ENCODE measurements at places on chromosomes 7 and 10.

DNA sequence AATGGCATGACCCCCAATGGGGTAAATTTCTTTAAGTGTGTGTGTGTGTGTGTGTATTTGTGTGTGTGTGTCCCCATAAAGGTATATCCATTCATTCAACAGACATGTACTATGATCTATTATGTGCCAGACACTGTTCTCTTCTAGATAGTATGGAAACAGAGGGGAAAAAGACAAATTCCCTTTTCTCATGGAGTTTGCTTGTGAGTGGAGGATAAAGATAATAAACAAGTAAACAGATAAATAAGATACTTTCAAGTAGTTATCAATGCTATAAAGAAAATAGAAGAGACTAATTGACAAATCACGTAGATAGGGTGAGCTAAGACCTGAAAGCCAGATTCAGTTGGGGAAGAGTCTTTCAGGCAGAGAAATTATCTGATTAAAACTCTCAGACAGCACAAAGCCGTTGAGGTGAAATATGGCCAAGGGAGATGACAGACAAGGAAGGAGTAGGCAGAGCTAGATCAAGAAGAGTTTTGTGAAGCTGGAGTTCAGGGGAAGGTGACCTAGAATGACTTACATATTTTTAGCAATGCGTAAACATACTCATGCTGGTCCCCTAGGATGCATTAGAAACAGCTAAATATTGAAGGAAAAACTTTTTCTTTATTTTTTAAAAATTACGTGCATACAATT lies 45.2 kb upstream of the DMTF1 start:
- DNase-seq = no peak

DNA sequence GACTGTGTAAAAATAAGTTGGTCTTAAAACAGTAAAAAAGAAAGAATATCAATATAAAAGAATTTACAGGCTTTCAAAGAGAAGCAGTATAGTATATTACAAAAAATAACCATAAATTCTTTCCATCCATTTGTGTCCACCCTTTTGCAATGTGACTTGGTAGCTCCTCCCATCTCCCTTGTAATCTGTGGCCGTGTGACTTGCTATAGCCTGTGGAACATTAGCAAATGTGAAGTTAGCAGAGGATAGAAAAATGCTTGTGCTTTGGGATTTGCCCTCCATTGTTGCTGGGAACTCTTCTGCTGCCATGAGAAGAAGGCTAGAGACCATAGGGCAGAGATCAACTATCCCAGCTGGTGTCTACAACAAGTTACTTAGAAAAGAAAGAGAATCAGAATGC lies 30.2 kb downstream of the KLHL7 start:
- DNase-seq = no peak

GRCh38 chr7:2433713-2434550 lies 30.5 kb downstream of the CHST12 start:
- no peak for DNase-seq

DNA sequence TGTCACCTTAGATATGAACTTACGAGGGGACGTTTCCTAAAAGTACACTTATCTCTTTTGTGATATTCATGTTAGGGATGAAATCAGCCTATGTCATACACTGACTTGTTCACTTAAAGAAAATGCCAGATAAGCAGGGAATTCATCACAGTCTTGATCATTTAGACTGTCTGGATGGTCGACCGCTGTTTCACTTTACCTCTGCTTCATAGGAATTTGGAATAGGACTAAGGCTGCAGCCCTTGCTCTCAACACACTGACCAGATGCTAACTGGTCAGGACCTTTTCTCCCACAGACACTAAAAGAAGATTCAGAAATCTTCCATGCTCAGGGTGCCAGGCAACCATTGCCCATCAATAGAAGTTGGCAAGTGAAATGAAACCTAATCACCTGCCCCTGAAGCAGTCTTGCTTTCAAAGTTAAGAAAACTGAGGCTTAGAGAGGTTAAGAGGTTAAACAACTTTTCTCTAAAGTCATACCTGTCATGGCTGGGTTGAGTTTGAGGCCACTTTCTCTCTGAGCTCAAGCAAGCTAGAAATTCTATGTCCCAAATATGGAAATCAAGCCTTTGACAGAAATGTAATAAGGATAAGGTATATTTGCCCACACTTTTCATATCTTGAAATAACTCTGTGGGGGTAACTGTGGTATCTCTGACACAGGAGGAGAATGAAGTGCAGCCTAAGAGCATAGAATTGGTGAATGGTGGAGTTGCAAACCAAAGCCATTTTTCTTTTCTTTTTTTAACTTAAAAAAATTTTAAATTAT lies 77.1 kb downstream of the MAP3K8 start:
- no peak for DNase-seq

- peak; percentile 84 for DNase-seq
Measured at GRCh38 chr10:122494833-122495232, 33.5 kb downstream of the HTRA1 start.

DNA sequence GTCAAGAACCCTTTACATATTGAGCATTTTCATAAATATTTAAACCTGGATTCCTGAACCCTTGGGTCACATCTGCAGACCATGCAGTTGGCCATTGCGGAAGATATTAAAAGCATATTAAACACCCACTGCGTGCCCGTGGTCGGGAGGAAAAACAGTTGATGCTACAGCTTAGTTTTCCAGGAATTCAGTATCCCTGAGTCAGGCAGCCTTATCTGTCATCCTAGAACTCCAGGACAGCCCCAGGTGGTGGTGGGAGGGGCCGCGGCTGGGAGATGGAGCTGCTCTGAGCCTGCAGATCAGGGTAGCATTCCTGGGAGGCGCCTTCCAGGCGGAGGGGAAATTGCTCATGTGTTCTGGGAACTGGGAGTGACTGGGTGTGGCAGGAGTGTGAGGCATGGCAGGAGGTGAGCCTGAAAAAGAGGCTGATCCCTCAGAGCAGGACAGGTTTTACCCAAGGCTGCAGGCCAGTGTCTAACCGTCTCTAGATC lies 222.9 kb upstream of the SH2B2 start:
- DNase-seq = no peak

DNA sequence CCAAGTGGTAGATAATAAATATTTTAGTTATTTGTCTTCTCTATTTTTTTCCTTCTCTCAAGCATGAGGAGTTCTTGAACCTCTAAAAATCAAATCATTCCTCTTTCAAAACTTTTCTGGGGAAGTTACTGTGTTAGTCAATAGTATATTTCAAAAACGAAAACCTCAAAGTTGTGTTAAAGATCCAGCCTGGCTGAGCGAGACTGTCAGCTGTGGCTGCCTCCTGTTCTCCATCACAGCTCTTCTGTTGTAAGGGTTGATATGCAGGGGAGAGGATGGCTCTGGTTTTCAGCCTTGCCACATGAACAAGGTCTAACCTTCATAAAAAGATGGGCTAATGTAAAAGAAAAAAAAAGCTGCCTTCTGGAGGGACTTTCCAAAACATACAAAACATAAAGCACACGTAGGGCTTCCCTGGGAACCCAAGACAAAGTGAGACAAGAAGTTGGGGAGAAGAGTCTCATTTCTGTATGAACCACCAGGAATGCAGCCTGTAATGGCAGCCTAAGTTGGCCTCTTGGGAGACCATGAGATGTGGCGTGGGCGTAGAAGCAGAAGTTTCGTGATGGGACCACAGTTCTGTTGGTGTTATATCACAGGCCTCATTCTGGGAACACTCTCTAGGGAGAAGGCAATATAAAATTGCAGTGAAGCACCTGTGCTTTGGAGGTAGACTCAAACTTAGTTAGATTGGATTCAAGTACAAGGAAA lies 77.9 kb upstream of the FHIP2A start:
- DNase-seq = no peak

- no peak for DNase-seq
Measured at GRCh38 chr10:24952143-24952706, at the start of gene PRTFDC1. TSS of gene PRTFDC1 (minus strand) at chr10:24952606. CDS start at chr10:24952575, 31 bp downstream.

GRCh38 chr7:91193141-91193540 lies 71.1 kb upstream of the FZD1 start:
- DNase-seq = no peak

DNA sequence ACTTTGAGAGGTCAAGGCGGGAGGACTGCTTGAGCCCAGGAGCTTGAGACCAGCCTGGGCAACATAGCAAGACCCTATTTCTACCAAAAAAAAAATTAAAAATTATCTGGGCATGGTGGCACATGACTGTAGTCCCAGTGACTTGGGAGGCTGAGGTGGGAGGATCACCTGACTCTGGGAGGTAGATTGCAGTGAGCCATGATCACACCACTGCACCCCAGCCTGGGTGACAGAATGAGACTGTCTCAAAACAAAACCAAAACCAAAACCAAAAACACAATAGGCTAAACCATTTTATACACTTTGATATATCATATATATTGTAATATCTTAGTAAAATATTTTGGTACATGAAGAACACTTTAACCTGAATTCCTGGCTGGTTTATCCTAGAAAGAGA lies 101.6 kb downstream of the RAPGEF5 start:
- DNase-seq = no peak

DNA sequence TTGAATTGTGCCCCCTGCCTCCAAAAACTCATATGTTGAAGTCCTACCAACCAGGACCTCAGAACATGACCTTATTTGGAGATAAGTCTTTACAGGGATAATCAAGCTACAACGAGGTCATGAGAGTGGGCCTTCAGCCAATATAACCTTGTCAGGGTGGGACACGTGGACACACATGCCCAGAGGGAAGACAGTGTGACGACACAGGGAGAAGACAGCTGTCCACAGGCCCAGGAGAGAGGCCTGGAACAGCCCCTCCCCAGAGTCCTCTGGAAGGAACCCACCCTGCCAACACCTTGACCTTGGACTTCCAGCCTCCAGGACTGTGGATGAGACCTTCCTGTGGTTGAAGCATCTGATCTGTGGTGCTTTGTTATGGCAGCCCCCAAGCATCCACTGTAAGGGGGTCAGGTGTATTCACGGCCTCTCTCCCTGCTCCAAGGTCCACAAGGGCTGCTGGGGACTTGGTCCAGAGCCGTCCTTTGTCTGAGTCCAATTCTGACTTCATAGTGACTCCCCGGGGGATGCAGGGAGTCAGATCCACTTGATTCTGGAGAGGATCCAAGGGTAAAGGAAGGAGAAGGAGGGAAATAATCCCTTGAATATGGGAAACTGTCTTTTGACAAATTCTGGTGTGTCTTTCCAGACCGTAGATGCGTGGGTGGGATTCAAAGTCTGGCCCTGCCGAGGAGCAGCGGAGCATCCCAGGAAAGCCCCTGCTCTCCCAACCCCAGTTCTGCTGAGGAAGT lies 7.0 kb downstream of the CALML3 start:
- DNase-seq = no peak

DNA sequence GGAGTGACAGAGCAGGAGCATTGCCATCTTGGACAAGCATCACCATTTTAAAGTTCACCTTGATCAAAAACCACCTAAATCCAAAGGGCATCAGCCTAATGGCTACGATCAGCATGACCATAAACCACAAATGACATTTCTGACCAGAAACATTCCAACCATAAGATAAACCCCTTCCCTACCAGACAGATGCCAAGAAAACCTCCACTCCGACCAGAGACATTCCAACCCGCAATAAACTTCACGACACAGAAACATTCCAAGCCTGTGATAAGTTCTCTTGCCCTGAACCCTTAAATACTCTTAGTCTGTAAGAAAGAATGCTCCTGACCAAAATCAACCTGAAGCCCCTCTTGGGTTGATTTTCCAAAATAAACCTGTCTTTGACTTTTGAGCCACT lies 606.9 kb downstream of the POM121L12 start:
- no peak for DNase-seq

GRCh38 chr10:23094786-23095403 lies 484 bp upstream of the MSRB2 start:
- DNase-seq = no peak

DNA sequence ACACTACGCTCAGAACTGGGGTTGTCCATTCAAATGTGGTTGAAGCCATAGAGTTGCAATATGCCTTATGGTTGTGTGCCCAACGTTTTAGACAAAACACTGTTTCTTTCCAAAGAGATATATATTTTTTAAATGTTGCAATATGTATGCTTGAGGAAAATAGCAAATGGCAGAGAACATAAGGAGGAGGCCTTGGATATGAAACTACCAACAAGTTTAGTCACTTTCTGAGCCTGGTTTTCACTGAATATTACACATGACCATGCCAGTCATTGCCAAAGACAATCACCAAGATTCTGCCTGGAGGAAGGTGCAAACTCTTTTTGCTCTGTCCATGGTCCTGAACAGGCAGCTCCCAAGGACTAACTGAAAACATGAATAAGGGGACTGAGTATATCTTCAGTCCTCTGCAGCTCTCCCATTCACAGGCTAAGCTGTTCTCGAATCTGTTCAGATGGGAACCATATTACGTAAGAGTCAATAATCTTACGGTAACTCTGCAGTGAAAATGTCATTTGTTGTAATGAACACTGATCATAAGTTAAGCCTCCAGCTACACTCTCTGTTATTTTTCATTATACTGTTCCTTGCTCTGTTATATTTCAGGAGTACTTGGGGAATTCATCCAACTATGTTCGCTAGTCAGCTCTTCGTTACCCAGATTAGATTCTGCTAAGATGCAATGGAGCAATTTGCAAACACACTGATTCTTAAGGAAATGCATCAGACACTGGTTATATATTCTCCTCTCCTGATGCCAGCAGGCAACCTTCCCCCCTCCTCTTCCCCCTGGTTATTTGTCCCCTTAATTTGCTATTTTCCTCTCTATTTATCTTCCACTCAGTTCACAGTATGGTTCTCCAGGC lies 90.7 kb upstream of the C1QL3 start:
- DNase-seq = no peak

- DNase-seq = no peak
Measured at GRCh38 chr10:35210961-35211360, 84.3 kb downstream of the CREM start.

DNA sequence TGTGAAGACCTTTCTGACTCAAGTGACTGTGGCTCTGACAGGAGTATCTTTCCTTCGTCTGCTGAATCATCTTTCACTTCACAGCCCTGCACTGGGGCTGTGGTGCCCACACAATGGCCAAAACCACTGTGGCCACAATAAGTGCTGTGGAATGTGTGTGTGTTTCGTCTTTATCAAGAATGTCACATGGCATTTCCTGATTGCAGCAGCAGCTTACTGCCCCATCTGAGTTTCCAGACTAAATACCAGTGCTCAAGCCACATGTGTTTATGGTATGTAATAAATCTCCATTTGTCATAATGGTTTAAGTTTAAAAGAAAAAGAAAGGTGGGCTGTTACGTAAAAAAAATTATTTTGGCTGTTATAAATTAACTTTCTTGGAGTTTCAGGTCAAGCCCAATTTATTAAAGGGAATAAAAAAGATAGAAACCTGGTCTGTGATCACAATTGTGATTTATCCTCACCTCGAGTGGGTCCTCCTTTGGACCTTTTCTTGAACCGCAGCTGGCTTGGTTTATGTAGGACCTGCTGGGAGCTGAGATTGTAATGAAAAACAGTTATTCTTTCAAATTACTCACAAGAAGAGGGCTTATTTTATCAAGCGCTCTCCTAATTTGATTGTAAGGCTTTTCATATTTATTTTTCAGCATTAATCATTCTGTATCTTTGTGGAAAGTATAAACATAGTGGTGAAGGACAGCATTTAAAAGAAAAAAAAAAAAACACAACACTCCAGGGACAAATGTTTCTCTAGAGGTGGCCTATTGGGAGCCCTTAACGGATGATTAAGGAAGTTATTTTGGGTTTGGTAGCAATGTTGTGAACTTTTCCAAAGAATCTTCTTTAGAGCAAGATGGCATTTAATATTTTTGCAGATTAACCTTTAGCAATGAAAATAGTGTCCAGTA lies 116.2 kb downstream of the LRMDA start:
- DNase-seq = no peak

GRCh38 chr10:73886661-73887293 lies 12.4 kb upstream of the CAMK2G start:
- DNase-seq = no peak

GRCh38 chr10:32538256-32538655 lies 92.3 kb downstream of the CCDC7 start:
- no peak for DNase-seq

- peak; percentile 35 for DNase-seq
Measured at GRCh38 chr10:98045785-98046389, 15.5 kb upstream of the CRTAC1 start.
